Dermis blood vessel endothelial cell (primary cell): ENCODE measurements at places on chromosomes 2 and 18. TPM values are rescaled to one million over a fixed set of nuclear protein-coding genes. Genes with fewer than 3 reads are reported as not detected.

DSC2 gene
- total RNA-seq = 0.17 and 0.19 TPM in 2 replicates

DNA sequence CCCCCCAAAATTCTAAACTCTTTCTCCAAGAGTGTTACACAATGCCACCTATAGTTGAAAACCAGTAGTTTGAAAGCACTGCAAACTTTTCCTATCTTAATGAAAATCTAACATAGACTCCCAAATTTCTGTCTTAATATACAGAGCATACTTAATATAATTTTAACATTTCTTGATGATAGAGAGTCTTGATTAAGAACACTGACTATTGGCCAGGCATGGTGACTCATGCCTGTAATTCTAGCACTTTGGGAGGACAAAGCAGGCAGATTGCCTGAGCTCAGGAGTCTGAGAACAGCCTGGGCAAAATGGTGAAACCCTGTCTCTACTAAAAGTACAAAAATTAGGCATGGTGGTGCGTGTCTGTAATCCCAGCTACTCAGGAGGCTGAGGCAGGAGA lies 34.2 kb downstream of the ASXL2 start:
- DNase-seq = peak; percentile 19

KCNK3 gene
- under 0.01 and 0.05 TPM in 2 replicates for total RNA-seq

DNA sequence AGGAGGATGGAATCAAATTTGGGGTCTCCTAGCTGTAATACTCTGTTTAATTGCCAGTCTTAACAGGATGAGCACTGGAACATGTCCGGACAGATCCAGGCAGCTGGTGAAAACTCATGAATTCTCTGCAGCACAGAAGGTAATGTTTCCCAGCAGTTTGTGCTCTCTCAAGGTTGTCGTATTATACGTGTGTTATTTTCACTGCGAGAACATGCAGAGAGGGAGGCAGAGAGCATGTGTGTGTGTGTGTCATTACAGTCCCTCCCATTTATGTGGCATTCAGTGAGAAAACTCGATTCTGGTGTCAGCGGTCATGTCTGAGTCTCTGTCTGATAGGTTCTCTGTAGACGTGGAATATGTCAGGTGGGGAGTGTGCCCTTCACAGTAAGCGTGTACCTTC lies 150.2 kb upstream of the POU3F3 start:
- DNase-seq = no peak

DNA sequence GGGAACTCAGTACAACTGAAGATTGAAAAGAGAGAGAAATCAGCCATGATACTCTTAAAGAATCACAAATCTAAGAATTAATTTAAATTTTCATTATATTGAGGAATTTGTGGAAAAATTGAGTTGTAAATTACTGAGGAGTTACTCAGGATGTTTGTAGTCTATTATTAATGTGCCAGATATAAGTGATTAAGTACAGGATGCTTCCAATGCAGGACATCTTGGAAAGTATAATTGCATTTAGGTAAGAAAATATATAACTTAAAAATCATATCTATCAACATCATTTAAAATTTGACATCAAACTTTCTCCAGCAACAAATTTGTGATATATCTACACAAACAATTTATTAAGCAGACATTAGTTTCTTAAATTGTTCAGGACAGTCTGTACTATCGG lies 1.3 kb downstream of the CALCRL start:
- peak; percentile 41 for DNase-seq

- DNase-seq = no peak
These were observed 97.8 kb downstream of the TMEM18 start for GRCh38 chr2:579351-579886.

DNA sequence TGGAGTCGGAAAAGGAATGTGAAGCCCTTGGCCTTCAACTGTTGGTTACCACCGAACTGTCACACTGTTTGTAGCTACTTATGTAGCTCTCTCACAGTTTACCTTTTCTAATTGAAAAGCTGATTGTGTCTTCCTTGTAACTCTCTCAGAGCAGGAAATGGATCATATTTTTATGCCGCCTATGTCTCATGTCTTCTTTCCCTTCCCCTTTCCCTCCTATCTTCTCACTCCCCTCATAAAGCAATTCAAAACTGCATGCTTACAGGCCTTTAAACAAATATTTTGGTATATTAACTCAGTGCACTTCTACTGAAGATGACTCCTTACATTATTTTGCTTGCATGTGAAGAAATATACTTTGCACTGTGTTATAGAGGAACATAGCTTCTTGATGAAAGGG lies 6.0 kb downstream of the SLC39A10 start:
- no peak for DNase-seq

DNA sequence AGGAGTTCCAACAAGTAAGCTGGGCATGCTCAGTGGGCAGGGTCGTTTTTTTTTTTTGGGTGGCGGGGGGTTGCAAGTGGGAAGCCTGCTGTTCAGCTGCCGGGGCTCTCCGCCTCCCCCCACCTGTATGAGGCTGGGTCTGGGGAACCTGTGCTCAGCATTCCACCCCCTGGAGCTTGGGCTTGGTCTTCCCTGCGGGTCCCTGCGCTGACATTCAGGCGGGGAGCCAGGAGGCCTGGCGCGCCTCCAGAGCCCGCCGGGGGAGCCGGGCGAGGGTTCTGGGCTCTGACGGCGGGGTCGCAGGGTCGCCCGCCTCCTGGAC lies 822 bp upstream of the GPD2 start:
- DNase-seq = no peak

- no peak for DNase-seq
These were observed 39.3 kb upstream of the CDH7 start for GRCh38 chr18:65711493-65711892.

- DNase-seq = no peak
These were observed 120.5 kb downstream of the AGAP1 start for GRCh38 chr2:235614176-235614860.

DNA sequence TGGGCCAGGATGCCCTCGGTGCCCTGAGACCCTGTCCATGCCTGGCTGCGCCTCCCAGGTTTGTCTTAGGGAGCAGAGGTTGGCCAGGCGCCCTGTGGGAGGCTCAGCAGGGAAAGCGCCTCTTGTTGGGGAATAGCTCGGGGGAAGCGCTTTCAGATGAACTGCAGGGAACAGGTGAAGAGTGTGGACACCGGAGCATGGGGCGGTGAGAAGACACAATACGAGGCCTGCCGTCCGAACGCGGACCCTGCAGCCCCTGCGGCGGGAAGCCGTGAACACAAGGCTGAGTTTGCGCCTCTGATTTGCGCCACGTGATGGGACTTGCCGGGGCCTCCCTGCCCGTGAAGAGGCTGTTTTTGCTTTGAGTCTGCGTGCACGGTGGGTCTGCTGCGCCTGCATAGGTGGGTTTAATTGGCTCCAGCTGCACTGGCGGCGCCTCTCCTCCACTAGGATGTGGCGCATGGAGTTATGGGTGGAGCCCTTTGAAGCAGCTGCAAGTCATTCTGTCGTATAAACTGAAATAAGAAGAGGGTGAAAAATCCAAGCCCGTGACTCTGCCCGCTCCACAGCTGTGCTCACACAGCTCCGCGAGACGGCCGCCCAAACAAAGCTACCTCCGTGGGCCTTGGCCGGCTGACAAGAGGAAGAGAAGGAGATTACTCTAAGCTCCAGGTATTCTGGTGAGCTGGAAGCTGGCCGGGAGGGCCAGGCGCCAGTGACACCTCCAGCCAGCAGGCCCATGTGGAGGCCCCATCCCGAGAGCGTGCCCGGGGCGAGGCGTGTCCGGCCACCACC lies 103.5 kb upstream of the CTDP1 start:
- no peak for DNase-seq

CCDC102B gene
- total RNA-seq = 15.1 and 20.3 TPM in 2 replicates

DNA sequence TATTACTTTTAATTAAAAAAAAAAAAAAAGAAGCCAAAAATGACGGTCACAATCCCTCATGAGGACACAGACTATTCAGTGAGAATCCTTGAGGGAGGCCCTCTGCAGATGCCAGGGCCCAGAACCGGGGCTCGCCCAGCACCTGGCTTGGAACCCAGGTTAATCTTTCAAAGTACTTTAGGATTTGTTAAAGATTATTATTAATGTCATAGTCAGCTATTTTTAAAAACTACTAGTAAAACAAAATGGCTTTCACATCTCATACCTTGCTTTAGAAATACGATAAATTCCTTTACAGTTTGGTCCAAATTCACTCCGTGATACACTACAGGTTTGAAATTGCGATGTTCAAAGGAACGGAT lies 27.1 kb downstream of the C2orf76 start:
- no peak for DNase-seq

RGPD4 gene
- total RNA-seq = not detected in 2 replicates

- peak; percentile 66 for DNase-seq
These were observed 70.8 kb upstream of the SMAD7 start for GRCh38 chr18:49021433-49022129.

DNA sequence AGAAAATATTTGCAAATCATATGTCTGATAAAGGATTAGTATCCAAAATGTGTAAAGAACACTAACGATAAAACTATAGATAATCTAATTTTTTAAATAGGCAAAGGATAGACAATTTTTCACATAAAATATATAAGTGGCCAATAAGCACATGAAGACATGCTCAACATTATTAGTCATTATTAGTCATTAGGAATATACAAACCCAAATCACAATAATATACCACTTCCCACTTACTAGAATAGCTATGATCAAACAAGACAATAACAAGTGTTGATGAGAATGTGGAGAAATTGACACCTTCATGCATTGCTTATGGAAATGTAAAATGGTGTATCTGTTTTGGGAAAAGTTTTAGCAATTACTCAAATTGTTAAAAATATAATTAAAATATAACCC lies 12.6 kb upstream of the MAP2 start:
- DNase-seq = no peak

GRCh38 chr2:234981197-234982095 lies 29.6 kb downstream of the SH3BP4 start:
- DNase-seq = peak; percentile 99

DNA sequence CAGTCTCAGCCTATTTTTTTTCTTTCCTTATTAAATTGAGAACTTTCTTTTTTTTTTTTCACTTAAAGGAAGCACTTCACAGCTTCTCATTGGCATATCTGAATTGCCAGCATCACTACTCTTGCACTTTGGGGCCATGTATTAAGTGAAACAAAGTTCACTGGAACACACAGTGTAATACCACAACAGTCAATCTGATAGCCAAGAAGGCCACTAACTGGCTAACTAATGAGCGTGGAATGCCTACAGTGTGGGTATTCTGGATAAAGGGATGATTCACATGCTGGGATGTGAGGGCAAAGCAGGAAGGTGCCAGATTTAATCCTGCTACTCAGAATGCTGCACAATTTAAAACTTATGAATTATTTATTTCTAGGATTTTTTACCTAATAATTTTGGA lies 11.7 kb upstream of the C18orf63 start:
- no peak for DNase-seq

POTEF gene
- total RNA-seq = 0.33 and 0.34 TPM in 2 replicates

DNA sequence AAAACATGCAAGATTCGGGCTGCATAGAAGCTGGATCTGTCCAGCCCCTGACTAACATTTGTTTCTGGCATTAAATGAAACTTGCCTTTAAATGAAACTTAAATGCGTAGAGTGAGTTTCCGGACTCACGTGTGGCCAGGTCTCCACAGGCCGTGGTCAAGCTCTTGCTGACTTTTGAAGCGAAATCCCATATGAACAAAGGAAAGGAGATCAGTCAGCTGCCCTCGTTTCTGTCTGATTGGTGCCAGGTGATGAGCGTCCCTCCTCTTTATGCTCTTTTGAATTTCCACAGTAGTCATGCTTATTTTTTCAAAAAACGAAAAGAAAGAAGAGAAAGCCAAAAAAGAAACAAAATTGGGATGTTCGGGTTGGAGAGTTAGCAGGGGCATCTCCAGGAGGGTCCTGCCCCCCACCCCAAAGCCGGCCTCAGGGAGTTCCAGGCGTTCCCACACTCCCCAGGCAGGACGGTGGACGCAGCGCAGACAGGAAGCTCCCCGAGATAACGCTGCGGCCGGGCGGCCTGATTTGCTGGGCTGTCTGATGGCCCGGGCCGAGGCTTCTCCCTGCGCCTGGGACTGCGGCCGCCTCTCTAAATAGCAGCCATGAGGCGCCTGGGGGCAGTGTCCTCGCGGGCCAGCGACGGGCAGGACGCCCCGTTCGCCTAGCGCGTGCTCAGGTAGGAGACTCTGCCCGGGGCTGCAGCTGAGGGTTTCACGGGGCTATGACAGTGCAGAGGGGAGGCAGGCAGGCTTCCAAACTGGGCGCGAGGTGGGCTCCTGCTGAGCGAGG lies at the start of gene COLEC11:
TSS of gene COLEC11 (plus strand) at position 620 of the 789 bp plus-strand sequence. CDS start 9,229 bp downstream, outside the sequence.
- DNase-seq = peak; percentile 64

DNA sequence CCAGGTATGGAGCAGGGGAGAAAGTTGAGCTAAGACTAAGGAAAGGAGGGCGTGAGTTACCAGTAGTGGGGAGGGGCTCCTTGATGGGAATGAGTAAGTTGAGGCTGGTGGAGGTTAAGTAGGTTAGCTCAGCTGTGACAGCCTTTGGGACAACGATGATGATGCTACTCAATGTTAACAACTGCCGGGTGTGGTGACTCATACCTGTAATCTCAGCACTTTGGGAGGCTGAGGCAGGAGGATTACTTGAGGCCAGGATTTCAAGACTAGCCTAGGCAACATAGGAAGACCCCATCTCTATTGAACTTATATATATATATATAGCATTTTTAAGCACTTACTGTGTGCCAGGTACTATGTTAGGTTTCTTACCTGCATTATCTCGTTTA lies 48.4 kb downstream of the HK2 start:
- no peak for DNase-seq

TMEM247 gene
- total RNA-seq = not detected in 2 replicates

DNA sequence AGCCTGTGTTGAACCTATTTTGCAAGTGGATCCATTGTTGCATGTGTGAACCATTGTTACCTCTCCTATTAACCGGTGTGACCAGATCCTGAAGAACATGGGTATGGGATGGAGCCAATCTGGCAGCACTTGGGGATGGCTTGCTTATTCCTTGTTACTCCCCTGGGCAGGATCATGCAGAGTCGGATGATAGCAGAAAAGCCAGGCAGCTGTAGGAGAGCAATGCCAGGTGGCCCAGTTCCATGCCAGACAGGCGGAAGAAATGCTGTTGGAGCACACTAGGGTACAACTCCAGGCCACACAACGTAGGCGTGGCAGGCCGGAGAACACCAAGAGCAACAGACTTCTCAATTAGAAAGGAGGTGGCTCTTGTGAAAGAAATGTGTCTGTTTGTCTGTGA lies 16.3 kb upstream of the MYO1B start:
- DNase-seq = no peak
